Erythroblast (primary cell): ENCODE measurements at places on chromosomes 3 and 15.

- DNase-seq = no peak
Observed at GRCh38 chr3:58039601-58040000, 31.4 kb downstream of the FLNB start.

DNA sequence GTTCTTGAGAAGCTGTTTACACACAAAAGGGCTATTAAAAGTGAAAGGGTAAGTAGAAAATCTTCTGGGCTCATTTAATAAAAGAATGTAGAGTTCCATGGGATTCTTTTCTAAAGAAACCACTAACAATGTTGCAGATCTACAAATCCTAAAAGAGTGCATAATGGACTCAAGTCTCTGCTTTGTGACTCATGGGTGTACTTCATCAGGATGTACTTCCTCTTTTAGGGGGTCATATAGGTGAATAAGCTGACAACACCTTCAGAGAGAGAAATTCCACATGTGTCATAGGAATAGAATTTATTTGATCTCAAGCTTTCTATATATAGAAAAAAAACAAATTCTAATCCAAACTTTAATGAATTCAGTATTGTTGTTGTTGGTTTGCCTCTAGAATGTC is 355.5 kb downstream of the TIGIT start:
- no peak for DNase-seq

GRCh38 chr15:76674883-76675282 is 230.3 kb downstream of the SCAPER start:
- no peak for DNase-seq

GRCh38 chr3:170751083-170751898 is 118.7 kb downstream of the RPL22L1 start:
- DNase-seq = peak; percentile 66

DNA sequence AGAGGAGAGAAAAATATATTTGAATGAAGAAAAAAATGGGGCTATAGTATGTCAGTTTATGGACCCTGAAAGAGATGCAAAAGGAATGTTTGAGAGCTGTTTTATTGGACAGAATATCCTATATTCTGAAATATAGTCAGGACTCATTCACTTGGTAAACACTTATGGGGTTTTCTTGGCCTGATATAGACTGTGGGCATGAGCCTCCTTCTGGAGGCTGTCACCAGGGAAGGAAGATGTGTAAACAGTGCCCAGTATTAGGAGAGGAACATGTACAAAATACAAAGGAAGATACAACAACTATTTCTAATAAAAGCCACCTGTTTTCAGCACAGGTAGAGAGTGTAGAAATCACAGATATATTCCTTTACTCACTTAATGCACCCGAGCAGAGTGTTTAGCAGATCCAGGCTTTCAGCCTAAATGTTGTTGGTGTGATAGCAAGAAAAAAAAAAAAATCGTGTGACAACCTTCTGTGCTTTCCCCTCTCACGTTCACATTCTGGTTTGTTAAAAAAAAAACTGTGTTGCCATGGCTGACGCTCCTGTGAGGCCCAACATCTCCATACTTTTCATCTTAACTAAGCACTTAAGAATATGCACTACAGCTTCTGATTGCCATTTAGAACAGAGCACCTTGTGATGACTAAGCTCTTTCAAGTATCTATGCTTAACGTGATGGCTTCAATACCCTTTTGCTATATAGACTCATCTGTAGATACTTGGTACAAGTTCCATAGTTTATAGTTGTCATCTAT is 134.1 kb downstream of the MBNL1 start:
- DNase-seq = peak; percentile 21

DNA sequence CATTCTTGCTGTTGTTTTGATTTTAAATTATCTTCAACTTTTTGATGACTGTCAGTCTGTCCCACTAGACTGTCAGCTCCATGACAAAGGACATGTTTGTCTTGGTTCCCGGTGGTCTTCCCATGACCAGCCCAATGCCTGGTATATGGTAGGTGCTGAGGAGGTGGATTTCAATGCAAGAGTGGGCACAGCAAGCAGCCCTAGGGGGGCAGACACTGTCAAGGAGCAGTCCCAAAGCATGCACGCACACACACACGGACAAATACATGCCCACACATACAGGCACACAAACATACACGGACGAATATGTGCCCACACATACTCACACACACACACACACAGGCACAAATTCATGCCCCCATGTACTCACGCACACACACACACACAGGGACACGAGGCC is 12.0 kb downstream of the KLF15 start:
- DNase-seq = no peak

- no peak for DNase-seq
Observed at GRCh38 chr3:183400352-183400751, 28.1 kb downstream of the MCF2L2 start.

DNA sequence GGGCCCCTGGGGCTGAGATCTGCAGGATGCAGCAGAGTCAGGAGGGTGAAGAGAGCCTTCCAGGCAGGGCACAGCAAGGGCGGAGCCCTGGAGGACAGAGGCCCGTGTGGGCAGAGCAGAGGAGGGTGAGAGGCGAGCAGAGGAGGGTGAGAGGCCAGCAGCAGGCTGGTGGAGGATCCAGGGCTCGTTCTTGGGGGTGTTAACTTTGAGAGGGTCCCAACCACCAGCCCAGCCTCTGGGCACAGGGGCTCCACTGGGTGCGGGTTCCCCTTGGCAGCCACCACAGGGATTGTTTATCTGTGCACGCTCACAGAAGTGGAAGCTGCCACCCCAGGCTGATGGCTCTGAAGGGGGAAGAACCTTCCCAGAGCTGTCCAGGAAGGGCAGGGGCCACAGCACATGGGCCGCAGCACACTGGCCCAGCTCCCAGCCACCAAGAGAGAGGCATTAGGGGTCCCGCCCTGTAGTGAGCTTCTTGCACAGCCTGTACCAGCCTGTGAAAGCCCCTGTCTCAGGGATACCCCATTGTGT is 9.3 kb upstream of the PLXND1 start:
- DNase-seq = no peak

- no peak for DNase-seq
Observed at GRCh38 chr15:82966671-82967071, 14.2 kb upstream of the HOMER2 start.

GRCh38 chr3:102176333-102177050 is 258.3 kb upstream of the ZPLD1 start:
- DNase-seq = no peak

DNA sequence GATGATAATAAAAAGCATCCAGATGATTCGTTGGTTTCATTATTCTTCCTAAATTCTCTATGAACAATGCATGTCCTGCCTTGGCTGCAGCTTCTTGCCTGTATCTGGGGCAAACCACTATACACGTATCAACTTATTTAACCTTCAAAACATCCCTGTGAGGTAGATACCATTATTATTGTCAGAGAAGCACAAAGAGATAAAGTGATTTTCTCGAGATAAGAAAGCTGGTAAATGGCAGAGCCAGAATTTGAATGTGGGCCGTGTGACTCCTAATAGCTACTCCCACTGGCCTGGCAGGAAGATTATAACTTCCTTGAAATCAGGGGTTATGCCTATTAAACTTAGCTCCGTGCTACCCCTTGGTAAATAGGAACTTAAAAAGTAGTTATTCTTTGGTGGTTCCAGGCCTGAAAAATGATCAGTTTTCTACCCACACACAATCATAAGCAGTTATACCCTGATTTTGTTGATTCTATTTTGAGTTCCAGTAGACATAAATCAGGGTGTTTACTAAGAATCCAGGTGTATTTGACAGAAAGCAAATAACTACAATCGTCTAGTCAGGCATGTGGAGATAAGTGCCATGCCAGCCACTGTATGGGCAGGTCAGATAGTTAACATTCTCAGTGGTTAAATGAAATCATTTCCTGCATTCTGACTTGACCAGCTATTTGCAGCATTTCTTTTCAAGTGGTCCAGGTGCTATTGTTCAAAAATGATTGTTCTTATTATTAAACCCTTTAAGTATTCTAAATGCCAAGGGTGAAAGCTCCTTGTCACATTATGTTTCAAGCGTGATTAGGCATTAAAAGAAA is 99.2 kb upstream of the LRRN1 start:
- DNase-seq = no peak

GRCh38 chr15:78316283-78317083 is 17.1 kb upstream of the SKIC8 start:
- peak; percentile 21 for DNase-seq
